ENCODE measurements at places on chromosomes 7 and 10.

DNA sequence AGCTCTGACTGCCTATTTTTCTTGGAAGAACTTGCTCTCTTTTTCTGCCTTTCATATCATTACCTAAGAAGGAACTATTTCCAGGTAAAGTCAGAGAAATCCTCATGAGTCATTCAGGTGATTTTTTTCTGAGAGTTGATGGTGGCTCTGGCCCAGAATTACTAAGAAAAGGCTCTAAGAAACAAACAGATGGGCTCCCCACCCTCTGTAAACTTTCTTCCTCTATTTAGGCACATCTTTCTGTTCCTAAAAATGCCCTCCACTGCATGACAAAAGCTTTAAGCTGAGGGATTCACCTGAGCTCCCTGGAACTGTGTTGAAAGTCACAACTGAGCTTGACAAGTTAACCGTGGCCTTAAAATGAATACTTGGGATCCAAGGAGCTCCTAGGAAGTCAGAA lies 1.6 kb downstream of the OLAH start:
- DNase-seq = no peak

DNA sequence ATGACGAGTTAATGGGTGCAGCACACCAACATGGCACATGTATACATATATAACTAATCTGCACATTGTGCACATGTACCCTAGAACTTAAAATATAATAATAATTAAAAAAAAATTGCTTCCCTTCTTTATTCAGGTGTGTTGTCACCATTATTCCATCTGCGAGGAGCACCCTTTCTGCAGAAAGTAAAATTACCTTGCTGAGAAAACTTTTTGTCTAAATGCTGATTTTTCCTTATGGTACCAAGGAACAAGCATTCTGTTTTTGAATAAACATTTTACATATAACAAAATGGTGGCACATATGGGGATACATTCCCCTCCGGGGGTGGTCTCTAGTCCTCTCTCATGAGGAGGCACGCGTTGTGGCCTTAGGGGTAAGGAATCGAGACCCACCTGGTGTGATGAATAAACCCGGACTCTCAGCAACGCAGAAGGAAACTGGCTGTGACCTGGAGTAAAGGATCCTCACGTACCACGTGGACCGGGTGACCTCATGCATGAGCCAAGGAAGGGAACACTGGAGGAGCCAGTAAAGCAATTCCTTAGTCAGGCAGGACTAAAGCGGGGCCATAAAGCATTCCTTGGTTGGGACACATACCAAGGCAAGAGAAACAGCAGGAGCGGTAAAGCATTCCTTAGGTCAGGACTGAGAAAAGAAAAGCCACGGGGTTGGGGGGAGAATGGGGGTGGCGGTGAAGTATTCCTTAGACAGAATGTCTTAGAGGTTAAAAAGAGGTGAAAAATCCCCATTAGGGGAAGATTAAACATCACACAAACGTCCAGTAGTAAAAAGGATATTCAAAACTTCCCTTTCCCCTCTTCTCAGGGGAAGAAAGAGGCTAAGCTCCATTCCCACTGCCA lies 20.8 kb upstream of the OPTN start:
- no peak for DNase-seq

GRCh38 chr7:3915337-3915878 lies 614.4 kb downstream of the SDK1 start:
- DNase-seq = no peak

GRCh38 chr10:63603709-63604445 lies 82.7 kb downstream of the REEP3 start:
- DNase-seq = no peak

GRCh38 chr10:101260764-101261481 lies 31.7 kb upstream of the LBX1 start:
- no peak for DNase-seq

DNA sequence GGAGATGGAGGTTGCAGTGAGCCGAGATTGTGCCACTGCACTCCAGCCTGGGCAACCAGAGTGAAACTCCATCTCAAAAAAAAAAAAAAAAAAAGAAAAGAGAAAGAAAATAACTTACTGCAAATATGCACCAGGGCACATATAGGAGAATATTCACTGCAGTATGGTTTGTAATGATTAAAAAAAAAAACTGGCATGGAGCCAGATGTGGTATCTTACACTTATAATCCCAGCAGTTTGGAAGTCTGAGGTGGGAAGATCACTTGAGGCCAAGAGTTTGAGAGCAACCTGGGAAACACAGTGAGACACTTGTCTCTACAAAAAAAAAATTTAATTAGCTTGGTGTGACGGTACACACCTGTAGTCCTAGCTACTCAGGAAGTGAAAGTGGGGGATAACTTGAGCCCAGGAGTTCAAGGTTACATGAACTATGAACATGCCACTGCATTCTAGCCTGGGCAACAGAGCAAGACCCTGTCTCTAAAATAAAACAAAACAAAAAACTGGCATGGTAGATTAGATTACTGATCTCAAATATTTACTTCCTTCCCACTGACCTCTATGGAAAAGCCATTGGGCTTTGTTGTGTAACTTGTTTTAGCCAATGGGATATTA lies 85.6 kb downstream of the MICU1 start:
- no peak for DNase-seq

- no peak for DNase-seq
Observed at GRCh38 chr7:4265066-4265465, 417.0 kb upstream of the FOXK1 start.

GRCh38 chr10:99002392-99002791 lies 233.3 kb downstream of the HPSE2 start:
- DNase-seq = no peak

DNA sequence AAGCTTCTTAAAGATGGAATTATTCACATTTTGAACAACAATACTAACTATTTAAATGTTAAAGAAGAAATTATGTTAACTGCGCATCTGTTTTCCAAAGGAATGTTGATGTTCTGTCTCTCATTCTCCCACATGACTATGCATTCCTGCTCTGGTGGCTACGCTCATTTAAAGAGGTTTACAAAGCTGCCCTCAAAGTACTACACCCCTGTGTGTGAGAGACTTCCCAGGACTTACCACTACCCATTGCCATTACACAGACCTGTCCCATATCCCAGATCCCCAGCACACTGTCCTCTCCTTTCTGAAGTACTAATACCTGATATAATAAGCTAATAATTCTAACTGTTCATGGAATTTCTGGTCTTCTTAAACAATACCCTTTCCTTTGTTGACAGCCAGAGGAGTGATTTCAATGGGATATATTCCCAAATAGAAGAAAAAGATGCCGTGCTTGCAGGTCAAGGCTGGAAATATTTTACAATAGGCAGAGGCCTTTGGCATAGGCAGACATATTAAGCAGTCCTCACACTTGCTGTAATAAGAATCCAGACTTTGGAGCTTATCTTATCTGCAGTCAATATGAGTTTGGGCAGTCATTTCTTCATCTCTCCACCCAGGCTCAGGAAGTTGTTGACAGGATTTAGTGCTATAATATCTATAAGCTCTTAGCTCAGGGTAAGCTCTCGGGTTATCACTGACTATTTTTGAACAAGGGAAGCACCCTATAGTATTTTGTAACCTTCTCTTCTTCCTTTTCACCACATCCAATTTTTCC lies 12.2 kb downstream of the LIPF start:
- DNase-seq = no peak

GRCh38 chr10:21953585-21954057 lies 49.9 kb downstream of the DNAJC1 start:
- peak; percentile 81 for DNase-seq

- DNase-seq = no peak
Observed at GRCh38 chr7:30973292-30973691, 9.5 kb downstream of the GHRHR start.

- DNase-seq = no peak
Observed at GRCh38 chr7:137363683-137364082, 20.1 kb upstream of the PTN start.
